ENCODE measurements at places on chromosomes 3 and 15. TPM values are rescaled to one million over a fixed set of nuclear protein-coding genes. Genes with fewer than 3 reads are reported as not detected.

Gene PLCB2
- total RNA-seq: 0.16 TPM

Gene RHCG
- total RNA-seq: under 0.01 TPM

Gene FOXL2
- total RNA-seq: not detected

Gene SERINC4
- not detected for total RNA-seq

Gene ZNF639
- 41.2 TPM for total RNA-seq

Gene LRRC31
- total RNA-seq: not detected

Measured in bladder microvascular endothelial cell (primary cell).